ENCODE measurements at places on chromosomes 1 and 21. TPM values are rescaled to one million over a fixed set of nuclear protein-coding genes. Genes with fewer than 3 reads are reported as not detected.
A peak's percentile ranks its signal among the peaks of the same experiment; 100 is the strongest.

- no peak for DNase-seq
Observed at GRCh38 chr1:33296082-33296458, 24.8 kb downstream of the A3GALT2 start.

The S100A6 gene
- 198 TPM for polyA plus RNA-seq

The ZBTB8A gene
- 16.9 TPM for polyA plus RNA-seq

- DNase-seq: no peak
Observed at GRCh38 chr1:151721788-151722510, 627 bp downstream of the RIIAD1 start.

DNA sequence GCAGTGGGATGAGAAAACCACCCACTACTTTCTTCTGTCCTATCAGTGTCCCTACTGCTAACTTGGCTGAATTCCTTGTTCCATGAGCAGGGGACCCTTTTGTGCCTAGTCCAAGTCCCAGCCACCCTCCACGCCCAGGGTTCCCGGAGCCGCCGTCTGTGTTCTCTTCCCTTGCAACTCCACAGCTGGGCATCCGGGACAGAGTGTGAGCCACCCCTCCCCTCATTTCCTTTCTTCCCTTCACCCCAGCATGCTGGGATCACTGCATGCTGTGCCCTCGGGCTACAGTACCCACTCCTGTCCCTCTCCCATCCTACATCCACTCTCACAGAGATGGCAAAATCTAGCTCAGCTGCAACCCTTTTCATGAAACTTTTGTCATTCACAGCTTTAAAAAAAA, 44.5 kb downstream of the PGBD5 start:
- no peak for DNase-seq

GRCh38 chr1:160868141-160868540, 5.5 kb upstream of the CD244 start:
- no peak for DNase-seq

DNA sequence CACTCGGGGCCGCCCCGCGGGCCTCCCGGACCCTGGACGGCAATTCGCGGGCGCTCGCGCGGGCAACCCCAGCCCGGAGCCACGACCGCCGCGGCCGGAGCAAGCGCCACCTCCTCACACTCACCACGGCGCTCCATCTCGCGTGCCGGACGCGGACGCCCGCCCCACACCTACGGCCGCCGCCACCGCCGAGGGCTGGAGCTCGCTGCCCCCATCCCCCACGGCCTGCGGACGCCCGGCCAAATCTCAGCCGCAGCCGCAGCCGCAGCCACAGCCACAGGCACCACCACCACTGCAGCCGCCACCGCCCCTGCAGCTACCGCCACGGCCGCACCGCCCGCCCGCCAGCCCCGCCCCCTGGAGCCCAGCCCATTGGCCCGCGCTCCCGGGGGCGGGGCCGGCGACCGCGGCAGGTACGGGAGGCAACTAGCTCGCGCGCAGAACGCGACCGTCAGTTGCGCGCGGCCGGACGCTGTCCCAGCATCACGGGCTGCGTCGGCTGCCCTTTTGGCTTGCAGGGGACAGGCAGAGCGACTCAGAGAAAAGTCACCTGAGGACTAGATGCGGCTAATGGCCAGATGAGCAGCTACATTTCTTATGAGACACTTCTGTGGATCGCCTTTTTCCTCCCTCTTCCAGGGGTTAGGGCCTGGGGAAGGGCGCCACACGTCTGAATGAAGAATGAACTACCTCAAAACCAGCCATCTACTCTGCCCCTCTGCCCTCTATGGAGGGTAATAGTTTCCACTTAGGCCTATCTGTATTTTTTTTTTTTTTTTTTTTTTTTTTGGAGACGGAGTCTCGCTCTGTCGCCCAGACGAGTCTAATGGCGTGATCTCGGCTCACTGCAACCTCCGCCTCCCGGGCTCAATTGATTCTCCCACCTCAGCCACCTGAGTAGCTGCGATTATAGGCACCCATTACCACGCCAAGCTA, at the start of gene ARHGAP29:
Gene ARHGAP29 (minus strand): TSS at position 294 of the 936 bp plus-strand sequence. CDS start 5,973 bp downstream, outside the sequence.
- DNase-seq: peak; percentile 75

- DNase-seq: no peak
Observed at GRCh38 chr1:58143972-58144697, 402.4 kb downstream of the OMA1 start.

DNA sequence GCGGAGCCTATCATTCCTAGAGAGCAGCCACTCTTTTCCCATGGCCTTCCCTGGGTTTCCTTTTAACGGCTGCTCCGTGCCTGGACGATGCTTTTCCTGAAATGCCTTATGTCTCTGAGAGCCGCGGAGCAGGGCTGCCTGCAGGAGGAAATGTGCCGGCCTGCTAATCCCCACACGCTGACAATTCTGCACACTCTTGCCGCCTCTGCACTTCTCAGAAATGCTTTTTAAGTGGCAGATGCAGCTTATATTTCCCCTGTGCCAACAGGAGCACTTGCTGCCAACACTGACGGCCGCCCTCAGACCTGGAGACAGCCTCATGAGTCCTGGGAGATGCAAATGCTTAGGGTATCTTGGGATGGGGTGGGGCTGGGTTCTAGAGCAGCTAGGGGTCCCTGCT, 253.2 kb downstream of the GRIK3 start:
- DNase-seq: no peak

The HSD3B2 gene
- polyA plus RNA-seq: 1.0 TPM

The SLAMF8 gene
- polyA plus RNA-seq: 0.65 TPM

GRCh38 chr1:215344539-215344938, 222.6 kb upstream of the KCTD3 start:
- no peak for DNase-seq

- no peak for DNase-seq
Observed at GRCh38 chr1:12408662-12409061, 178.8 kb downstream of the VPS13D start.

The CACHD1 gene
- 58.2 TPM for polyA plus RNA-seq

GRCh38 chr1:205933671-205934618, 9.3 kb downstream of the SLC26A9 start:
- no peak for DNase-seq

DNA sequence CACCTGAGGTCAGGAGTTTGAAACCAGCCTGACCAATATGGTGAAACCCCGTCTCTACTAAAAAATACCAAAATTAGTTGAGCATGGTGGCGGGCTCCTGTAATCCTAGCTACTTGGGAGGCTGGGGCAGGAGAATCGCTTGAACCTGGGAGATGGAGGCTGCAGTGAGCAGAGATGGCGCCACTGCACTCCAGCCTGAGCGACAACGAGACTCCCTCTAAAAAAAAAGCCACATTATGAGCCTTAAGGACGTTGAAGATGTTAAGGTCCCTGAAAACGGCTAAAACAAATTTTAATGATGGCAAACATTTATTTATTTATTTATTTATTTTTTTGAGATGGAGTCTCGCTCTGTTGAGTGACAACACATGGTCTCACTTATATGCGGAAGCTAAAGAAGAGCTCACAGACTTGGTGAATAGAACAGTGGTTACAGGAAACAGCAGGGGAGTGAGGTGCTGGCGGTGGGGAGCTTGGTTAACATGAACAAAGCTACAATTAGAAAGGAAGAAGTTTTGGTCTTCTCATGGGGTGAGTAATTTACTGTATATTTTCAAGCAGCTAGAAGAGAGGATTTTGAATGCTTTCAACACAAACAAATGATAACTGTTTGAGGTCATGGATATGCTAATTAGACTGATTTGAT, 47.1 kb downstream of the TCP10L start:
- no peak for DNase-seq

- no peak for DNase-seq
Observed at GRCh38 chr1:244234009-244234643, 183.0 kb downstream of the ZBTB18 start.

GRCh38 chr1:116674751-116675150, 7.2 kb upstream of the IGSF3 start:
- DNase-seq: no peak

DNA sequence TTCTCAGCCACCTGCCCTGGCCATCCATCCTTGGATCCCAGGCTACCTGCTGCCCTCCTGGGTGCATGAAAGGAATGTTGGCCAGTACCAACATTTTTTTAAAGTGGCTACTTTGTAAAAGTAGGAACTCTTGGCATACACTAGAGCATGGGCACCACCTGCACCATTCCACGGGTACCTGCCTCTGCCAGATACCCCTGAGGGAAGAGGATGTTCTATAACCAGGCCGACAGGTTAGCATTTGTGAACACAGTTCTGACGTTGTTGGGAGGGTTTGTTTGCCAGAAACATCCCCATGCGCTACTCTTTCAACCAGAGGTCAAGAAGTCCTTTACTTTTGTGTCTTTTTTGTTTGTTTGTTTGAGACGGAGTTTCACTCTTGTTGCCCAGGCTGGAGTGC, 43.0 kb downstream of the EVA1C start:
- no peak for DNase-seq
